ENCODE measurements at places on chromosomes 1 and 21.

DNA sequence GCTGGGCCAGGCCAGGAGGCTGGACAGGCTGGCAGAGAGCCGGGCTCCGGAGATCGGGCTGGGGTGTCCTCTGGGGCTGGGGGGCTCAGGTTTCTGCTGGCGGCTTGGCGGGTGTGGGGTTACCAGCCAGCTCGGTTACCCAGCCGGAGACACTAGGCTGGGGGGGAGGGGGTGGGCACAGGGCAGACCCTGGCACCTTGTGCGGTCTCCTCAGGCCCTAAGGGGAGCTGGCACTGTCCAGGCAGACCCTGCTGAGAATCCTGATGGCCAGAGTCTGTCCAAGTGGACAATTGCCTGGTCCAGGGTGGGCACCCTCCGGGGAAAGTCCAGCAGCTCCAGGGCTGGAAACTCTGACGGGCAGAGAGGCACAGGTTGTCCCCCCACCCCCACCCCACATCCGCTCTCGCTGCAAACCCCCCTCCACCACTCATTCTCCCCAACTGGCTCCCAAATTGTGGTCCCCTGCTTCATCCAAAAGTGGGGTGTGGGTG lies 6.7 kb downstream of the ZBTB7B start:
- peak; percentile 43 for DNase-seq

DNA sequence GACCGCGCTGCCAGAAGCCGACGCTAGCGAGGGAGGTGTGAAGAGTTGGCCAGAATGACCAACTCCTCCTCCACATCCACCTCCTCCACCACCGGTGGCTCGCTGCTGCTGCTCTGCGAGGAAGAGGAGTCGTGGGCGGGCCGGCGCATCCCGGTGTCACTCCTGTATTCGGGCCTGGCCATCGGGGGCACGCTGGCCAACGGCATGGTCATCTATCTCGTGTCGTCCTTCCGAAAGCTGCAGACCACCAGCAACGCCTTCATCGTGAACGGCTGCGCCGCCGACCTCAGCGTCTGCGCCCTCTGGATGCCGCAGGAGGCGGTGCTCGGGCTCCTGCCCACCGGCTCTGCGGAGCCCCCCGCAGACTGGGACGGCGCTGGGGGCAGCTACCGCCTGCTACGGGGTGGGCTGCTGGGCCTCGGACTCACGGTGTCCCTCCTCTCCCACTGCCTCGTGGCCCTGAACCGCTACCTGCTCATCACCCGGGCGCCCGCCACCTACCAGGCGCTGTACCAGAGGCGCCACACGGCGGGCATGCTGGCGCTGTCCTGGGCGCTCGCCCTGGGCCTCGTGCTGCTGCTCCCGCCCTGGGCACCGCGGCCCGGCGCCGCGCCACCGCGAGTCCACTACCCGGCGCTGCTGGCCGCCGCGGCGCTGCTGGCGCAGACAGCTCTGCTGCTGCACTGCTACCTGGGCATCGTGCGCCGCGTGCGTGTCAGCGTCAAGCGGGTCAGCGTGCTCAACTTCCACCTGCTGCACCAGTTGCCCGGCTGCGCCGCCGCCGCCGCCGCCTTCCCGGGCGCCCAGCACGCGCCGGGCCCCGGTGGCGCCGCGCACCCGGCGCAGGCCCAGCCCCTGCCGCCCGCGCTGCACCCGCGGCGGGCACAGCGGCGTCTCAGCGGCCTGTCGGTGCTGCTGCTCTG lies 1.2 kb downstream of the GPR88 start:
- peak; percentile 50 for DNase-seq

DNA sequence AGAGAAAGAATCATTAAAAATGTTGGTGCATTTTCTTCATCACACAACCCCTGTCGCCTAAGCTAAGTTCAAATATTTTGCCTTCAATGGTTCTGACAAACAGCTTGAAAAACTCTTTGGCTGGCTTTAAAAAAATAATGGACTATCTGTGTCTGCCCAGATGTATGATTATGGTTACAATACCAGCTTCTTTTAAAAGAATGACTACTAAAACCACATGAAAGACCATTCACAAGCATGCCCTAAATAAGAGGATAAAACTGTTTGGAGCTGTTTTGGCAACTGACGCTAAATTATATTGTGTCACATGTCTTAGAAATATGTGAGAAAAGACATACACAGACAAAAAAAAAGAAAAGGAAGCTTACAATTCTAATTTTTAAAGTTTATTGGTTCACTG lies 23.7 kb upstream of the PLPPR4 start:
- DNase-seq = no peak

DNA sequence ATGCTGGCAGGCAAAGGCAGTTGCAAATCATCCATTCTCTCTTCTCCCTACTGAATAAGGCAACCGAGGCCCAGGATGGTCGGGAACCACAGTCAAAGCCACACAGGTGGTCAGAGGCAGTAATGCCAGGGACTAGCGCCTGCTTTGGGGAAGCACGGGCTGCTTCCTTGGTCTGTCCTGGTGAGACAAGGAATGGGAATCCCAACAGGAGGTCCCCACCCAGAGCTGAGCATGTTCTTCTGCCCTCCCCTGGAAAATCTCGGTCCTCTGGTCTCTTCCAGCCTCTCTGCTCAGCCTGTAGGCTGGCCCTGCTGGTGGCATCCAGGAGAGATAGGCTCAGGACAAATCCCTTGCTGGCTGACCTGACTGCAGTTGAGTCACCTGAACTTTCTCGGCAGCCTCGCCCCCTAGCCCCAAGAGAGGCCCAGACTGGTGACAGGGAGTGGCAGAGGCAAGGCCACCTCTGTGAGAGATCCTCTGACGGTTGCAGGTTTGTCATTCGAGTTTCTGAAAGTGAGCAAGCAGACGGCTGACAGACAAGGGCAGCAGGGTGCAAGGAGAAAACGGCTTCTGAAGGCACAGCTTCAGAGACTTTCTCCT lies 5.8 kb downstream of the OLIG1 start:
- no peak for DNase-seq

- DNase-seq = no peak
Observed at GRCh38 chr1:191575746-191576145, 582.5 kb upstream of the RGS18 start.
